Activated CD4-positive, alpha-beta T cell treated with anti-CD3 and anti-CD28 coated beads for 1 hour (primary cell): ENCODE measurements at places on chromosomes 5 and 9.
A peak's percentile ranks its signal among the peaks of the same experiment; 100 is the strongest.

- DNase-seq = no peak
These were observed 150.3 kb upstream of the ADRA1B start for GRCh38 chr5:159765760-159766517.

GRCh38 chr9:107390778-107391177, 98.8 kb downstream of the KLF4 start:
- DNase-seq = no peak

DNA sequence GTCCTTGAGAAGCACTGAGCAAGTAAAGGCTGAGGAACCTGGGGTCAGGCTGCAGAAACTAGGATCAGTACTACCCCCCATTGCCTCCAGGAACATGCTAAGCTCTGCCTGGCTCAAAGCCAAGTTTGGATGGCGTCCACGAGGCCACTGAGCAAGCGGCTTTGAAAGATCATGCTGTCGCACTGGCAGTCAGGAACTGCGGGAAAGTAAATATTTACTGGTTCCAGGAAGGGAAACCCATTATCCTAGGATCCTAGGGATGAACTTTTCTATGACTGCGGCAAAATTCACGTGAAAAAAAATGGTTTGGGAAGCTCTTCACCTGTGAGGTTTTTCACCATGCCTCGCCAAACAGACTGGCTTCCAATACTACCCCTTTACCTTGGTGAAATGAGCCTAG, 75.3 kb upstream of the PJA2 start:
- DNase-seq = no peak

GRCh38 chr5:60349891-60350415, 350.0 kb downstream of the DEPDC1B start:
- no peak for DNase-seq

DNA sequence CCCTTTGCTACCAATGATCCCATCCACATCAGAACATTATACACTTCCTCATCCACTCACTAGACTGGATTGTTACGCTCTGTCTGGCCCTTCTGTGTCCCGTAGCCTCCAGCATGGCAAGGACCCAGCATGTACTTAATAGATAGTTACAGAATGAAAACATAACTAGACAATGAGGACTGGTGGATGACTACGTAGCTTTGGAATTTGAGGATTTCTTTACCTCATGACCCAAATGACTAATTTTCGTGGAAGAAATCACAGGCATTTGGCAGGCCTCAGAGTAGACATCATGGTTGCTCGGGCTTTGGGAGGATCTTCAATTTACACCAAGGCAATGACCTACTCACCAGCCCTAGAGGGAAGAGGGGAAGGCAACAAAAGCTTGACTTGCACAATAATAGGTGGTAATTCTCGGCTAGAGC, 299.8 kb downstream of the TLE1 start:
- no peak for DNase-seq

GRCh38 chr9:95645992-95646391, 129.2 kb upstream of the PTCH1 start:
- no peak for DNase-seq

DNA sequence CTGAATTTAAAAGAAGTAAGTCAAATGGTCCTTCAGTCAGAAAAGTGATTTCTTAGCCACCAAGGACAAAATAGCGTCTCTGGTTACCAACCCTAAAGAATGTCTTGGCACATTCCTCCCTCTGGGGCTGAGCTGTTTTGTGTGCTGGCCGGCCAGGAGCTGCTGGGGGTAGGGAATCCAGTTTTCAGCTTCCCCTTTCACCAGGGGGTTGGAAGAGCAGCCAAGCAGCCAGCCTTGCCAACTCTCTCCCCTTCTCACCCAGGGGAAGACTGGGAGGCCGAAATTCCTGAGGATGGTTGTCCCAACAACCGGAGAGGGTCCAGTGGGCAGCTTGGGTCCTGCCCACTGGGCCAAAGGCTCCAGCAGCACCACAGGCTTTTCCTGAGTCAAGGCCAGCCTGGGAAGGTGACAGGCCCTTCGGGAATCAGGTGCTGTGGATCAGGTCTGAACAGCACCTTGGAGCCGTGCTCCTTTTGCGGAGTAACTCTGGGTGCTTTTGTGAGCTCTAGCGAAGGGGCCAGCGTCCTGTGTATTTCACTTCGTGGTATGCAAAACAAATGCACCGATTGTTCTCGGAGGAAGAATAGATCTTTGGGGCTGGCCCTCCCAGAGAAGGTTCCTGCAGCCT, 4.2 kb downstream of the WWC1 start:
- DNase-seq = no peak

GRCh38 chr5:107570805-107571531, 99.8 kb downstream of the EFNA5 start:
- no peak for DNase-seq

DNA sequence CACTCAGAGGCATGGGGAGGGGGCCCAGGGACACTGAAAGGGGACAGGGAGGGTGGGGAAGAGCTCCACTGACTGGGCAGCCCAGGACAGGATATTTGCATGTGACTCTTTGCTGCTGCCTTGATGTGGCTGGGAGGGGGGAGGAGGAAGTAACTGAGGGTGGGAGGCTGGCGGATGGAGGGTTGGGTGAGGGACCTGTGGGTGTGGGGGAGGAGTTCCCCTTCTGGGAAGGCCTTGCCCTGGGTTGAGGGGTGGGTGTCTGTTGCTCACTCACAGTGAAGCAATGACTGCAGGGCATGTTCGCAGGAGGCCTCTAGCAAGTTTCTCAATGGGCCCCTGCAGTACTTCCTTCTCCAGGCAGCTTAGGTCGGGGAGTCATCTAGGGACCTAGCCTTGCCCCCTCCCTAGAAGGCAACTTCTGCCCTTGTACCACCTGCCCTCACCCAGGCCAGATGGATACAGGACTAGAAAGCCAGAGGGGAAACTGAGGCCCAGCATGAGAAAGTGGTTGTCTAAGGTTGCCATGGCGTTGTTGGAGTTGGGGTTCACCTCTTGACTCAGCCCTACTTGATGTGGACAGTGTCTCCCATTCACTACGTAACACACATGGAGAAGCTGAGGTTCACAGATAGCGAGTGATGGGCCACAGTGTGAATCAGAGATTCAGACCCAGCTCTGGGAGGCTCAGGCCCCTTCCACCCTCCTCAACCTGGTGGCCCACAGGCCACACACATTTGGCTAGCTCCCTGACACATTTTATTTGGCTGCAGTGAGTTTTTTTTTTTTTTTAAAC, 3.0 kb downstream of the GRK6 start:
- DNase-seq = peak; percentile 66

DNA sequence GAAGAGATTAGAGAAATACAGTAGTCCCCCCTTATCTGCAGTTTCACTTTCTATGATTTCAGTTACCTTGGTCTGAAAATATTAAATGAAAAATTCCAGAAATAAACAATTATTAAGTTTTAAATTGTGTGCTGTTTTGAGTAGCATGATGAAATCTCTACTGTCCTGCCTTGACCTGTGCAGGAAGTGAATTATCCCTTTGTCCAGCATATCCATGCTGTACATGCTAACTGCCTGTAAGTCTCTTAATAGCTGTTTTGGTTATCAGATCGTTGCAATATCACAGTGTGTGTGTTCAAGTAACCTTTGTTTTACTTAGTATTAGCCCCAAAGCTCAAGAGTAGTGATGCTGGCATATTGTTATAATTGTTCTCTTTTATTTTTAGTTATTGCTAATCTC, 11.2 kb upstream of the JAK2 start:
- DNase-seq = no peak

- DNase-seq = no peak
These were observed 91.5 kb upstream of the TUT7 start for GRCh38 chr9:86445671-86446070.

- DNase-seq = no peak
These were observed 27.6 kb downstream of the ZNF622 start for GRCh38 chr5:16437977-16438376.

DNA sequence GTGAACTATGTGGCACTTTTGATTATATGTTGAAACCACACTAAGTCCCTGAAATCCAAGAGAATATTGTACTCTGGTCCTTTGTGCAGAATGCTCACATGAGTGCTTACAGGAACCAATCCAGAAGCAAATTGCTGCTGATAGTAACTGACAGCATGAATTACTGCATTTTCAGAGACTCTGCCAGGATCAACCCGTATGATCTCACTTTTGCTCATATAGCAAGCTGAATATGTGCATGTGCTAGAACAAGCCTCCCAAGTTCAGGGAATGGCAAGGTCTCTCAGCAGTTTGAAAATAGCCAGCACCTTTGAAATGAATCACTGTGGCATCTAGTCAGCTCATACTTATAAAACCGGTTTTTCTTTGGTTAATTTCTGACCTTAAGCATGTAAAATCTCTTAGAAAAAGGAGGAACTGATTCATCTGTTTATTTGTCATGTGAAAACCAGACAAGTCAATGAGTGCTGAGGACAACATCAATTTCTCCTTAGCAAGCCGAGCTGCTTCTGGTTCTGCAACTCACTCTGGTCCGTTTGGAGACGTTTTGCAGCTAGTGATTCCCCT, 215.7 kb upstream of the ELL2 start:
- no peak for DNase-seq

DNA sequence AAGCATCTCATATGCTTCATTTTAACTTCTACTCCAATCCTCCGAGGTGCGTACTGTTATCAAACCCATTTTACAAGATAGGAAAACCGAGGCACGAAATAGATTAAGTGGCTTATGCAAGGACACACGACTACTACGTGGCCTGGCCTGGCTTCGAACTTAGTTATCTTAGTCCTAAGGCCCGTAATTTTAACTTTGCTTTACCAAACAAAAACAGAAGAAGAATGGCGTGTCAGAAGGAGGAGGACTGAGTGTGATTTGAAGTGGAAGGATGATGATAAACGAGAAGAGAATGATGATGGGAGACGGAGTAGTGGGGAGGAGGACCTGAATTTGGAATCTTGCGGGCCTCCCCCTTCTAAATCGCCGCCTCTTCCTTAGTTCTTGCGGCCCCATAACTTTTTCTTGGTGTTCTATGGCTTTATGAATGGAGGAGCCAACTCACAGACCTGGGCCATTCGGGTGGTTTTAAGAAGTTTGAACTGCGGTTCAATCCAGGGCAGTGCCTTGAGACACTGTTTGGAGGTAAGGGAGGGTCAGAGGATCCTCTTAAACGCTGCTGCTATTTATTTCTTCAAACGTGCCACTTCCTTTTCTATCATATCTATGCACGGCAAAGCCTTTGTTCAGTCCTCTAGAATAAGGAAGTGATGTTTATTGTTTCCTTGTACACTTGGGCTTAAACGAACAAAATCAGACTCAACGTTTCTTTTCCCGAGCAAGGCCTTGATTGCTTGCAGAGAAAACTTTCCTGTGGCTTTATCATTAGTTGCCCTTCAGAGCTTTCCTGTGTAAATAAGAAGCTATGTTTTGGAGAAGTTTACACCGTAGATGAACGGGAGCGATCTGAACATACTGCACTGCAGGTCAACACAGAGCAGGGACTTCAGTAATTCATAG, 795 bp downstream of the CNOT8 start:
- no peak for DNase-seq

- DNase-seq = peak; percentile 93
These were observed 4.4 kb downstream of the ATOSB start for GRCh38 chr9:35111001-35111933.

DNA sequence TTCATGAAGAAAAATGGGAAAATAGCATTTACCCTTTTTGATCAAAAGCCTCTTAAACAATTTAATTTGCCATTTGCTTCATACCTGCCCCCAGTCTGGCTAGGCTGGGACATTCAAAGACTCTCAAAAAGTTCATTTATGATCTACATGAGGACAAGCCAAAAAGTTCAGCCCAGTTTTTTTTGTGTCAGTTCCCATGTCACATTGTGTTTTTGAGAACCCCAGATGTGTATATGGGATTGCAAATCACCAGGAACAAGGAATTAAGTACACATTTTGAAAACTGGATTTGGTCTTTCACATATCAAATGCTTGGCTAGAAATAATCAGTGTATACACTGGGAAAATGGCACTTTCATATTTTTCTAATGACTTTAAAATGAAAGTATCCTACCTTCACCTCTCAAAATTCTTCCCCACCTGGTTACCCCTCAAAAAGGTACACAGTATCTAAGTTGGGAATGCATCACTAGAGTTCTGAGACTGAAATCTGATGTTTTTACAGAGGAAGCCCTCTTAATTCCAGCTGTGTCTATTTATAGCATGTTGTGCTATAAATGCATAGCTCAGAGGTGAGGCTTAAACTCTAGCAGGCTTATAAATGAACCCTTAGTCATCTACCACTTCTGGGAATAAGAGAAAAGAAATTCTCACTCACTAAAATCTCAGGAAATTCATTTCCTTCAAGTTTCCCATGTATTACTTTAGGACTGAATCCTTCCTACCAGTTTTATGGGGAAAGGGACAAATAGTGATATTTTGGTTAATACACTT, 9.3 kb downstream of the STOM start:
- no peak for DNase-seq

DNA sequence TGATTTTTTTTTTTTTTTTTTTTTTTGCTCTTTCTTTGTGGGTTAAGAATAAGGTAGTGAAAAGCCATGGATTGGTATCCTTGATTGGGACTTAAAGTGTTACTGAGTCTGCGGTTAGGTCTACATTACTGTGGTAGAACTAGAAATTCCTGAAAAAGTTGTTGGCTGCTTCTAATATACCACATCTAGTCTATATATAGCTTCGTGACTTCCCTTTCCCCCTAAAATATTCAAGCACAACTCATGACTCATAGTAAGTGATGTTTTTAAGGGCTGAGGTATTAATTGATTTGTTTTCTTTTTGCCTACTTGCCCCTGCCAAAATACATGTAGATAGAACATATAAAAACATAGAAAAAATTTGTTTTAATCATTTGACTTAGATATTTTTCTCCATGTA, 247.6 kb downstream of the TMEM232 start:
- DNase-seq = no peak
